ENCODE measurements at places on chromosomes 11 and 22.

GRCh38 chr11:91248199-91248807 is 976.3 kb upstream of the FAT3 start:
- no peak for DNase-seq

- DNase-seq, result no peak
These were observed 34.5 kb upstream of the PAMR1 start for GRCh38 chr11:35559949-35560348.

DNA sequence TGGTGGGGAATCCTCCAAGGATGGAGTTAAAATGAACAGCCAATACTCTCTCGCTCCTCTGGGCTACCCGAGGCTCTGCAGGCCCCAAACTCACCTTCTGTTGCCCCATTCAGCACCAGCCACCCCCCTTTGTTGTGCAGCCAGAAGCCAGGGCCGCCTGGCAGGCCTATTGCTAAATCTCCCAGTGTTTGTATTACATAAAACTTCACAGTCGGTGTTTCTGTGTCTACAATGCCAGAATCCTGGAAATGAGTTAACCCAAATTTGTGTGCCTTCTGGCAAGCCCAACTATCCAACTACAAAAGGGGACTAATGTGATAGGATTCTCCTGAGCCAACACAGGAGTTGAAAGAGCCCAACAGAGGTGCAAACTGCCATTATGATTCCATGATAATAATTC is 9.3 kb downstream of the KCNJ5 start:
- DNase-seq, result no peak

- no peak for DNase-seq
These were observed 18.6 kb downstream of the TREH start for GRCh38 chr11:118660681-118661424.

GRCh38 chr11:65060913-65061408 is 2.6 kb upstream of the NAALADL1 start:
- peak; percentile 24 for DNase-seq

DNA sequence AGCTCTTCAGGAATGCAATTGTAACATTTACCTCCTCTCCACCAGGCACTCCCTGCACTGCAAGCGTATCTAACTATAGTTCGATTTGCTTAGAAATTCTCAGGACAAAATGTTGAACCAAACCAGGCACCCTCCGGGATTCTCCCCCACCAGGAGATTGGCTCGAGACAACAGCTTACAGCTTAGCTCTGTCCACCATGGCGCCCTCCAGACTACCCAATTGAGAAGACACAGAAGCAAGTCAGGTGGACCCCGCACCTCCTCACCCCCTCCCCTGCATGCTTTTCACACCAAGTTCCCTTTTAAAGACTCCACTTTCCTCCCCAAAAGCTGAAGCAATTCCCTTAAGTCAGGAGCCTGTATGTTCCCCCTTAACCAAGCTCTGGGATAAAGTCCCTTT is 34.7 kb upstream of the RFPL3 start:
- no peak for DNase-seq

- no peak for DNase-seq
These were observed 57.9 kb upstream of the NUP160 start for GRCh38 chr11:47906066-47906465.

DNA sequence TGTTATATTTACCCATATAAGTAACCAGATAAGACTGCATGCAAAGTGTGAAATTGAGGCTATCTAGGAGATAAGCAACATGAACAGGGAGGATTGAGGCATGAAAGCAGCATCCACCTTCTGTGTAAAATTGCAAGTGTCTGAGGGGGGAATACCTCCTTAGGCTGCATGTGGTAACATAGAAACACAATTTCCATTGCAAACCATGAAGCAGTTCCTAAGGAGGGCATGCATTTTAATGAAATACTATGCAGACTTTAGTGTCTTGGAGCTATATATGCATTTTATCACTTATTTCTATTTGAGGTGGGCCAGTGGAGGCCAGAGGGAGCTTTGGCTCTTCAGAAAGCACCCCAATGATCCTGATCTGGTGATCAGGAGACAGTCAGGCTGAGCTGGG is 160.2 kb downstream of the C11orf91 start:
- no peak for DNase-seq

All from right cardiac atrium (tissue), 5 donors.